ENCODE measurements at places on chromosomes 5 and 9. TPM values are rescaled to one million over a fixed set of nuclear protein-coding genes. Genes with fewer than 3 reads are reported as not detected.

- no peak overlapping the region for H3K4me3 ChIP-seq
- H3K27ac ChIP-seq, result no peak overlapping the region
- H3K36me3 ChIP-seq, result no peaks in the 10 kb centered on the region
- no peak for DNase-seq
- peaks cover 26% of the 10 kb centered on the region for H3K4me1 ChIP-seq
These were observed 2.9 kb upstream of the CCDC192 start for GRCh38 chr5:127700237-127700766.

- no peak for DNase-seq
- H3K27me3 ChIP-seq, result no peaks in the 10 kb centered on the region
- no peaks in the 10 kb centered on the region for H3K36me3 ChIP-seq
- H3K27ac ChIP-seq, result no peak overlapping the region
- no peak overlapping the region for H3K4me3 ChIP-seq
- H3K4me1 ChIP-seq, result peaks cover 11% of the 10 kb centered on the region
These were observed 147.0 kb upstream of the RASA1 start for GRCh38 chr5:87120518-87121303.

- peak overlapping the region; percentile 80 for H3K27ac ChIP-seq
- no peaks in the 10 kb centered on the region for H3K27me3 ChIP-seq
- H3K4me3 ChIP-seq, result no peak overlapping the region
- H3K36me3 ChIP-seq, result no peaks in the 10 kb centered on the region
- no peak for DNase-seq
These were observed 39.6 kb upstream of the SYNPO start for GRCh38 chr5:150600616-150601490.

DNA sequence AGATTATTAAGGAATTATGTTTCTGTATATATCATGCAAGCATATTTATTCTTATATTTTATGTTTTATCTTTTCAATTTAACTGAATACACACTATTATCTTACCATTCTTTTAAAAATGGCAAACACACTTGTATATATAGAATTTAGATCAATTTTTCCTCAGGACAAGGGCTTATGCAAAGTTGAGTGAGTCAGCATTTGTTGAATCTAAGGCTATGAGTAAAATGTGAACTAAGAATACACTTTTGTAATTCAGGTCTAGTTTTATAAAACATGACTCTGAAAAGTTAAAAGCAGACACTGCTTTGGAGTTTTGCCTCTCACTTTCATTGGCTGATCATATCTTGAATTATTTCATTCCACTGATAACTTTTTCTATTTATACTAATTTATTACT lies 127.8 kb downstream of the FOCAD start:
- H3K27ac ChIP-seq, result no peak overlapping the region
- DNase-seq, result no peak
- H3K4me3 ChIP-seq, result no peak overlapping the region
- H3K36me3 ChIP-seq, result no peaks in the 10 kb centered on the region

DNA sequence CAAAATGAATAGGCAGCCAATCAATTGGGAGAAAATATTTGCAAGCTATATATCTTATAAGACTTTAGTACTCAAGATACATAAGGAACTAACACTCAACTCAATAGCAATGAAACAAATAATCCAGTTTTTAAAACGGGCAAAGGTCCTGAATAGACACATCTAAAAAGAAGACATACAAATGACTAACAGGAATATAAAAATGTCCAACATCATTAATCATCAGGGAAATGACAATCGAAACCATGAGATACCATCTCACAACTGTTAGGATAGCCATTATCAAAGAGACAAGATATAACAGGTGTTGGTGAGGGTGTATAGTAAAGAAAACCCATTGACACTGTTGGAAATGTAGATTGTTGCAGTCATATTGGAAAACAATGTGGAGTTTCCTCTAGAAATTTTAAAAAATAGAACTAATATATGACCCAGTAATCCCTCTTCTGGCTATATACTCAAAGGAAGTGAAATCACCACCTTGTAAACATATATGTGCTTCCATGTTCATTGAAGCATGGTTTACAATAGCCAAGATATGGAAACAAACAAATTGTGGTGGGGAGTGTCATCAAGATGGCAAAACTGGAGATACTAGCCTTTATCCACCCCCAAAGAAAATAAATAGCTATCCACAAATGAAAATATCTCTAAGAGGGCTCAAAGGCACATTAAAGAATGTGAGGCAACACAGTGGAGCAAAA lies 13.9 kb upstream of the BTNL3 start:
- H3K4me3 ChIP-seq, result no peak overlapping the region
- DNase-seq, result no peak
- H3K36me3 ChIP-seq, result no peaks in the 10 kb centered on the region
- H3K27me3 ChIP-seq, result no peaks in the 10 kb centered on the region
- no peak overlapping the region for H3K27ac ChIP-seq

DNA sequence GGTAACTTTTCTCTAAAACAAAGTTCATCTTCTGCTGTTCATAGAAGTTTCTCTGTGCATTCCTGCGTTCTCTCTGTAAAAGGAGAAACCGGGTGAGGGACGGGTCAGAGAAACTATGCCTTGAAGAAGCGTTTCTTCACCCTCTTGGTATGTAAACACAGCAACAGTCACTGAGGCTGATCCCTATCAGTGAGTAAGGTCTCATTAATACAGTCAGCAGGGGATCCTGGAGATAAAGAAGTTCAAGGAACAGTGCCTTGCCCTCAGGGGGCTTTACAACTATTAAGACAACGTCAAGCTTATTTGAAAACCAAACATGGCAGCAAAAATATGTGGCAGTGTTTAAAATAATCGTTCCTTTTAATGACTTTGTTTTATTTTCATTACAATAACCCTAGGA lies 202.9 kb upstream of the IL12B start:
- DNase-seq, result no peak
- H3K27me3 ChIP-seq, result no peaks in the 10 kb centered on the region
- no peak overlapping the region for H3K4me3 ChIP-seq
- H3K27ac ChIP-seq, result no peak overlapping the region
- H3K4me1 ChIP-seq, result no peaks in the 10 kb centered on the region

DNA sequence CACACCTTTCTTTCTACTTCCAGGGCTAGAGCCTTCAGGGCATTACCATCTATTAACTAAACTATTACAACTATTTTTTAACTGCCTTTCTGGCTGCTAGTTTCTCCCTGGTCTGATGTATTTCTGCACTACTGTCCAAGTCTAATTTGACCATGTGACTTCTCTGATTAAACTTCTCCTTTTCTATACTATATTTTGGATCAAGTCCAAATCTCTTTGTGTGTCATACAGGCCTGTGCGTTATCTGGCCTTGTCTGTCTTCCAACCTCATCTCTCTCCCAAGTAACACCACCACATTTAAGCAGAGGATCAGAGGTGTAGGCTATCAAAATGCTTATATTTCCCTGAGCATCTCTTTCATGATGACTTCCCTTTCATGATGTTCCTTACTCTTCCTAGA lies 47.2 kb upstream of the OR13F1 start:
- no peaks in the 10 kb centered on the region for H3K4me1 ChIP-seq
- H3K4me3 ChIP-seq, result no peak overlapping the region
- no peaks in the 10 kb centered on the region for H3K27me3 ChIP-seq
- DNase-seq, result no peak
- no peaks in the 10 kb centered on the region for H3K36me3 ChIP-seq
- no peak overlapping the region for H3K27ac ChIP-seq

GRCh38 chr9:76732341-76732958 lies 31.8 kb upstream of the PCA3 start:
- no peaks in the 10 kb centered on the region for H3K4me1 ChIP-seq
- no peaks in the 10 kb centered on the region for H3K27me3 ChIP-seq
- no peak for DNase-seq
- H3K27ac ChIP-seq, result no peak overlapping the region

Gene FYB1
- 8.4 TPM for total RNA-seq

Gene KLF9
- 74.1 TPM for total RNA-seq

Gene SH3GL2
- total RNA-seq, result 0.28 TPM

Measured in right atrium auricular region (tissue), 2 donors.